ENCODE measurements at places on chromosomes 7 and 10.

- H3K27me3 ChIP-seq, result no peaks in the 10 kb centered on the region
- no peak overlapping the region for H3K27ac ChIP-seq
- no peaks in the 10 kb centered on the region for H3K36me3 ChIP-seq
- ATAC-seq, result no peak
Measured at GRCh38 chr7:12945901-12946300, 258.5 kb downstream of the ARL4A start.

- ATAC-seq, result peak; percentile 24
- peak overlapping the region; percentile 99 for H3K27ac ChIP-seq
- peaks cover 79% of the 10 kb centered on the region for H3K36me3 ChIP-seq
- H3K27me3 ChIP-seq, result no peaks in the 10 kb centered on the region
Measured at GRCh38 chr10:69088801-69089501, 1.0 kb downstream of the SRGN start.

DNA sequence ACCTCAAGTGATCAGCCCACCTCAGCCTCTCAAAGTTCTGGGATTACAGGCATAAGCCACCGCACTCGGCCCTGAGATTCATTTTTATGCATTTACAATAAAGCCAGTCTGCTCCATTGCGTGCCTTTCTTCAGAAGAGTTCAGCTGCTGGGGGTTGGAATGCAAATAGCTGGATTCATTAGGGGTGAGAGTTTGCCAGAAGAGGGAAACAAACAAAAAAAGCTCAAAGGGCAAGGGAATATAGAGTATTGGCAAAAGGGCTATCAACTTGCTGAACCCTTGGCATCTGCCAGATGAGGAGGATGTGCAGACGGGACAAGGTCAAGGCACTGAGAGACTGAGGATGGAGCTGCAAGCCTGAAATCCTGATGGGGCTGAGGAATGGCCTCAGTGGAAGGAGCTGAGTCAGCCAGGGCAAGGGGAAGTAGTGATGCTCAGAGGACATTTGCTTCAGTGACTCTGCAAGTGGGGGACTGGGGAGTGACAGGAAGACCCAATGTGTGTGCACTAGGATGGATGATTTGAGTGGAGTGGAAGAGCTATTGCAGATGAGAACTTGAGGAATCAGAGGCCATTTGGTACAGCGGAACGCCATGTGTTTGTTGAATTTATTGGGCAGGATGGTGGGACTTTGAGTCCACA is 75.0 kb upstream of the ARMC3 start:
- no peak overlapping the region for H3K27ac ChIP-seq
- no peak for ATAC-seq
- no peak overlapping the region for H3K4me3 ChIP-seq
- H3K36me3 ChIP-seq, result no peaks in the 10 kb centered on the region
- H3K4me1 ChIP-seq, result peaks cover 5% of the 10 kb centered on the region
- peaks cover 7% of the 10 kb centered on the region for H3K27me3 ChIP-seq

DNA sequence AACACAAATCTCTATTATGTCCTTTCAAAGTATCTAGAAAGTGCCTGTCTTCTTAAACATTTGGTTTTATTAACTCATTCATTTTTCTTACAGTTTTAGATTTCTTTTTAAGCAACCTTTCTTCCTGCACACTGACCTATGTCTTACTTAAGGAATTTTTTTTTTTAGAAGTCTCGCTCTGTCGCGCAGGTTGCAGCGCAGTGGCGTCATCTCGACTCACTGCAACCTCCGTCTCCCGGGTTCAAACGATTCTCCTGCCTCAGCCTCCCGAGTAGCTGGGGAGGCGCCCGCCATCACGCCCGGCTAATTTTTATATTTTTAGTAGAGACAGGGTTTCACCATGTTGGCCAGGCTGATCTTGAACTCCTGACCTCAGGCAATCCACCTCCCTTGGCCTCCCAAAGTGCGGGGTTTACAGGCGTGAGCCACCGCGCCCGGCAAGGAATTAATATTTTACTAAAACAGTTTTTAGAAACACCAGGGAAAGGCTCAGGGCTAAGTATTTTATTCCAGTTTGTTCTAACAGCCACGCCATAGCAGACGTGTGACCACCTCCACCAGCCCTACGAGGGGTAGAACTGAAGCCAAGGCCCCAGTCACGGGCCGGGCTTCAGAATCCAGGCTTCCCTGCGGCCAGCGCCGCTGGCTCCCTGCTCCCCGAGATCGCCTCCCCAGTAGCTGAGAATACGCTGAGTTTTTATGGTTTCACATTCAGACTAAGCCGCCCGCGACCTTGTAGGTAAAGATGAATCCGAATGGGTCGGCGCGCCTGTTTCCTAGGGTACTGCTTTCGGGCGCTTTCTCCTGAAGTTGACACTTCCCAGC is 941 bp upstream of the LUC7L2 start:
- peak overlapping the region; percentile 99 for H3K4me3 ChIP-seq
- peak overlapping the region; percentile 100 for H3K27ac ChIP-seq
- ATAC-seq, result peak; percentile 5
- H3K27me3 ChIP-seq, result no peaks in the 10 kb centered on the region

GRCh38 chr10:22754296-22754695 is 39.9 kb upstream of the PIP4K2A start:
- H3K27me3 ChIP-seq, result no peaks in the 10 kb centered on the region
- peaks cover 5% of the 10 kb centered on the region for H3K4me1 ChIP-seq
- no peak overlapping the region for H3K4me3 ChIP-seq
- H3K36me3 ChIP-seq, result no peaks in the 10 kb centered on the region
- no peak overlapping the region for H3K27ac ChIP-seq
- ATAC-seq, result no peak

DNA sequence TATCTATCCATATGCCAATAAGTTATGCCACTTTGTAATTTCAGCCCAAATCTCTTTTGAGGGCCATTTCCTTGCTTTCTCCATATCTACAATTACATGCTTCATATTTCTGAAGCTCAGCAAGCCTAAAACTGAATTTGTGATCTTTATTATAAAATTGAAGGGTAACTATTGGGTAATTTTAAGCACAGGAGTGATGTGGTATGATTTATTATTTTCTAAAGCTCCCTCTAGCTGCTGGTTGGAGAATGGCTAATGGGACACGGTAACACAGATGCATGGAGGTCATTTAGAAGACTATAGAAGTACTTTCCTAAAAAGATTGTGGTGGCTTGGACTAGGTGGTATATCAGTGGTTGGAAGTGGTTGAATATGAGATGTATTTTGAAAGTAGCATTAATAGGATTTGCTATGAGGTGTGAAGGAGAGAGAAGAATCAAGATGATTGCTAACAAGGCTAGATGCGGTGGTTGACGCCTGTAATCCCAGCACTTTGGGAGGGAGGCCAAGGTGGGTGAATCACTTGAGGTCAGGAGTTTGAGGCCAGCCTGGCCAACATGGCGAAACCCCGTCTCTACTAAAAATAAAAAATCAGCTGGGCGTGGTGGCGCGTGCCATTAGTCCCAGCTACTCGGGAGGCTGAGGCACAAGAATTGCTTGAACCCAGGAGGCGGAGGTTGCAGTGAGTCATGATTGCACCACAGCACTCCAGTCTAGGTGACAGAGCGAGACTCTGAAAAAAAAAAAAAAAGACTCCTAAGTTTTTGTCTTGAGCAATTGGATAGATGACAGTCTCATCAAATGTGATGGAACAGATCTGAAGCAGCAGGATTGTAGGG is 13.9 kb downstream of the KLHDC10 start:
- H3K4me3 ChIP-seq, result no peak overlapping the region
- peak; percentile 32 for ATAC-seq
- H3K36me3 ChIP-seq, result peaks cover 18% of the 10 kb centered on the region

DNA sequence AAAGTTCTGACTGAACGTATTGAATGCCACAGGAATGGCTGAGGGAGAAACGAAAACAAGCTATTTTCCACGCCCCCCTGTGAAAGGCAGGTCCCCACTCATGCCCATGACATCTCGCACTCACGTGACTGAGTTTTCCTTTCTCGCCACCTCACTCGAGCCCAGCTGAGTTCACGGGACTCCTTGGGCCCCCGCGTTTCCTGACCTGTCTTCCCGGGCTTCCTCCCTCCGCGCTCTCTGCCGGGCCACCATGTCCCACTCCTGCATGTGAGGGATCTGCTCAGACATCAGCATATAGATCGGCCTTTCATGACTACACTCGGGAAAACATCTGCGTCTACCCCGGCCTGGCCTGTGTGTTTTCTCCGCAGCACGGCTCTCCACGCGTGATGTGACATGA is 226.0 kb upstream of the ADARB2 start:
- no peaks in the 10 kb centered on the region for H3K36me3 ChIP-seq
- H3K4me3 ChIP-seq, result no peak overlapping the region
- H3K27ac ChIP-seq, result no peak overlapping the region
- H3K27me3 ChIP-seq, result peaks cover 7% of the 10 kb centered on the region

- ATAC-seq, result no peak
- H3K27ac ChIP-seq, result no peak overlapping the region
- no peaks in the 10 kb centered on the region for H3K27me3 ChIP-seq
- peaks cover 44% of the 10 kb centered on the region for H3K36me3 ChIP-seq
- H3K4me3 ChIP-seq, result no peak overlapping the region
- no peaks in the 10 kb centered on the region for H3K4me1 ChIP-seq
Measured at GRCh38 chr10:234708-235406, 99.6 kb downstream of the ZMYND11 start.

DNA sequence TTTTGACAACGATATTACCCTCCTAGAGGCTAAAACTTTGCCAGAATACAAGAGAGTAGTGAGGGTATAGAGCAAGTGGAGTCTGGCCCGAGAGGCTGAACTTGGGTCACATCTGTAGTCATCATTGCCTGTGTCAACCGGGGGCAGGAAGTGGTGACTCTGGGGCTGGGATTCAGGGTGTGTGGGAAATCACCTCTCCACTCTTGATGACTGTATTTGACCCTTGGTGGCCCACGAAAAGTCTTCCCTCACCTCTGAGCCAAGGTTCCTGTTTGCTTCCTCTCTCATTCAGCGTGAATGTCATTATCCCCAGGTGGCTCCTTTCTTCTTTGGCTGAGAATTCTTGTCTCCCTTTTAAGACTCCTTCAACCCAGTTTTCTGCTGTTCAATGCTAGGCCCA is 240.4 kb downstream of the ABCA13 start:
- no peaks in the 10 kb centered on the region for H3K27me3 ChIP-seq
- ATAC-seq, result peak; percentile 87
- no peak overlapping the region for H3K27ac ChIP-seq
- no peaks in the 10 kb centered on the region for H3K36me3 ChIP-seq
- no peaks in the 10 kb centered on the region for H3K4me1 ChIP-seq

GRCh38 chr7:46484906-46485305 is 563.8 kb upstream of the IGFBP3 start:
- no peak for ATAC-seq
- no peak overlapping the region for H3K27ac ChIP-seq
- H3K4me3 ChIP-seq, result no peak overlapping the region

DNA sequence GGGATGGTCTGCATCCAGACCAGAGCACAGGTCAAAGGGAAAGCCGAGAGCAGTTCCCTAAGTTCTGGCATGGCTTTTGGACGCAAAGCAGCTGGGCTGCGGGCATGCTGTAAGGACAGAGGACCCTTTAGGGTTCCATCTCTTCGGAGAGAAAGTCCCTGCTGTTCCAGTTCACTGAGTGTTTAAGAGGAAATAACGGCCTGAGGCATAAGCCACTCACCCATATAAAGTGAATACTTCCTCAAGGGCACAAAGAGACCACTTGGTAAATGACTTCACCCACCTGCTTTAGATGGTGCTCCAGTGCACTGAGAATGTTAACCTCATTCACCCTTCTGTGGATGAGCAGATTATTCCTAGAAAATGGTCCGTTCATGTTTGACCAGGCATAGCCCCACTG is 586.7 kb upstream of the GALNT17 start:
- no peaks in the 10 kb centered on the region for H3K36me3 ChIP-seq
- H3K4me3 ChIP-seq, result no peak overlapping the region
- H3K27ac ChIP-seq, result no peak overlapping the region
- ATAC-seq, result no peak
- H3K27me3 ChIP-seq, result no peaks in the 10 kb centered on the region

DNA sequence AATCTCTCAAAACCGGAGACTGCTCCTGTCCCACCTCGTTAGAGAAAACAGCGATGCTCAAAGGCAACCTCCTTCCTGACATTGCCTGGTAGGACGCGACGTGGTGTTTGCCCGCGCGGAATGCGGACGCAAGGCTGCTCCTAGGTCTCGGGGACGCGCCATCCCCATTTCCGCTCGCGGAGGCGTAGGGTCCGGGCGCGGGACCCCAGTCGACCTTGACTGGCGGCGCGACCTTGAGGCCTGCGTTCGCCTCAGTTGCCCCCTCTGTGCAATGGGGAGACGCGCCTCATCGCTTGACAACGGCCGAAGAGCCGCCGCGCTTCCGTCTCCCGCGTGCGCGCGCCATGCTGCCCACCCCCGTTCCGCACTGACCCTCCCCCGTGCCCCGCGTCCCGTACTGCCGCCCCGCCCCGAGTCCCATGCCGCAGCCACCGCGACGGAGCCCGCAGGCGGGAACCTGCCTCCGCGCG is 412 bp upstream of the PPIA start:
- peak overlapping the region; percentile 97 for H3K4me3 ChIP-seq
- H3K36me3 ChIP-seq, result peaks cover 48% of the 10 kb centered on the region
- H3K27me3 ChIP-seq, result no peaks in the 10 kb centered on the region

DNA sequence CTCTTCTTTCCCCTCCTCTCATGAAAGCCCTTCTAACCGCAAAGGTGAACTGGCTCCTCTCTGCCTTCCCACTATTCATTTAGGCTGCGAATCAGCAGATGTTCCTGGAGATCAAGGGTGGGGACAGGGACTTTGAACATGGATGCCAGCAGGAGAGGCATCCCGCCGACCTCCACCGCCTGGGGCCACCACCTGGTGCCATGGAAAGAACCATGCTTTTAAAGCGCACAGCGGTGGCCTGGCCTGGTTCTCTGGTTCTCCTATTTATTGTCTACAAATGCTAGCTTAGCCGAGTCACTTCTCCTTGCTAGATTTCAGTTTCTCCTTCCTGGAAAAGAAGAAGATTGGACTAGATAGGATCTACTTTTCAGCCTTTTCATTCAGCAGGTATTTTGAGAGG is 43.2 kb upstream of the KCNMA1 start:
- H3K27ac ChIP-seq, result no peak overlapping the region
- H3K4me3 ChIP-seq, result no peak overlapping the region
- H3K36me3 ChIP-seq, result no peaks in the 10 kb centered on the region
- H3K27me3 ChIP-seq, result peaks cover 19% of the 10 kb centered on the region

DNA sequence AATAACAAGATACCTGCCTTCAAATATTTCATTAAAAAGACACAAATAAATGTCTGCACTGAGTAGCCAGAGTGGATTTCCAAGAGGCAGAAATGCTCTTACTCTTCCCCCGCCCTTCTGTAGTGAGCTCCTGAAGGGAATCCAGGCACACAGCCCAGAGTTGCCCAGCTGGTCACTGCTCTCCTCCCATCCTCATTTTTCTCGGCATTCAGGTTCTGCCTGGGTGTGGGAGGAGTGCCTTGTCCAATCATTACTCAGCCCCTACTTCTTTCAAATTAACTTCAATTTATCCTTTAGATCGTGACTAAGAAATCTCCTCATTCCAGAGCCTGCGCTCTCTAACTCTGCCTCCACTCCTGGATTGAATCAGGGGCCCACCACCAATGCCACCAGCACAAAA is 12.2 kb downstream of the CCDC6 start:
- H3K4me1 ChIP-seq, result peaks cover 58% of the 10 kb centered on the region
- H3K27ac ChIP-seq, result peak overlapping the region; percentile 42
- no peak overlapping the region for H3K4me3 ChIP-seq
- peaks cover 54% of the 10 kb centered on the region for H3K36me3 ChIP-seq

GRCh38 chr10:110511734-110512449 is 14.2 kb downstream of the DUSP5 start:
- peaks cover 43% of the 10 kb centered on the region for H3K4me1 ChIP-seq
- ATAC-seq, result peak; percentile 4
- H3K27ac ChIP-seq, result peak overlapping the region; percentile 75
- H3K4me3 ChIP-seq, result peak overlapping the region; percentile 50
- no peaks in the 10 kb centered on the region for H3K27me3 ChIP-seq

GRCh38 chr7:47578579-47579270 is 3.2 kb downstream of the TNS3 start:
- H3K4me1 ChIP-seq, result no peaks in the 10 kb centered on the region
- H3K27me3 ChIP-seq, result peaks cover 29% of the 10 kb centered on the region
- H3K27ac ChIP-seq, result no peak overlapping the region
- no peak overlapping the region for H3K4me3 ChIP-seq
- ATAC-seq, result no peak

Measured in activated T-helper 17 cell treated with anti-CD3 and anti-CD28 coated beads, Interleukin-2, amount 50 U/mL, for 72 hours (primary cell).